ENCODE measurements at places on chromosomes 1 and 21.

- DNase-seq = peak; percentile 9
Measured at GRCh38 chr1:117664314-117664713, 58.5 kb downstream of the TENT5C start.

- no peak for DNase-seq
Measured at GRCh38 chr1:27366411-27367159, at the start of gene MAP3K6. Gene MAP3K6 (minus strand): TSS chr1:27366961. CDS start chr1:27366597, 364 bp downstream.

DNA sequence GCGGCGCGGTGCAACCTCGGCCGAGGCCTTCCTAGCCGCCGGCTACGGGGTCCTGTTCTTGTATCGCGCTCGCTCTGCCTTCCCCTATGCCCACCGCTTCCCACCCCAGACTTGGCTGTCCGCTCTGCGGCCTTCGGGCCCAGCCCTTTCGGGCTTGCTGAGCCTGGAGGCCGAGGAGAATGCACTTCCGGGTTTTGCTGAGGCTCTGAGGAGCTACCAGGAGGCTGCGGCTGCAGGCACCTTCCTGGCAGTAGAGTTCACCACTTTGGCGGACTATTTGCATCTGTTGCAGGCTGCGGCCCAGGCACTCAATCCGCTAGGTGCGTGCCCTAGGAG, 379 bp downstream of the PPCS start:
- peak; percentile 43 for DNase-seq

DNA sequence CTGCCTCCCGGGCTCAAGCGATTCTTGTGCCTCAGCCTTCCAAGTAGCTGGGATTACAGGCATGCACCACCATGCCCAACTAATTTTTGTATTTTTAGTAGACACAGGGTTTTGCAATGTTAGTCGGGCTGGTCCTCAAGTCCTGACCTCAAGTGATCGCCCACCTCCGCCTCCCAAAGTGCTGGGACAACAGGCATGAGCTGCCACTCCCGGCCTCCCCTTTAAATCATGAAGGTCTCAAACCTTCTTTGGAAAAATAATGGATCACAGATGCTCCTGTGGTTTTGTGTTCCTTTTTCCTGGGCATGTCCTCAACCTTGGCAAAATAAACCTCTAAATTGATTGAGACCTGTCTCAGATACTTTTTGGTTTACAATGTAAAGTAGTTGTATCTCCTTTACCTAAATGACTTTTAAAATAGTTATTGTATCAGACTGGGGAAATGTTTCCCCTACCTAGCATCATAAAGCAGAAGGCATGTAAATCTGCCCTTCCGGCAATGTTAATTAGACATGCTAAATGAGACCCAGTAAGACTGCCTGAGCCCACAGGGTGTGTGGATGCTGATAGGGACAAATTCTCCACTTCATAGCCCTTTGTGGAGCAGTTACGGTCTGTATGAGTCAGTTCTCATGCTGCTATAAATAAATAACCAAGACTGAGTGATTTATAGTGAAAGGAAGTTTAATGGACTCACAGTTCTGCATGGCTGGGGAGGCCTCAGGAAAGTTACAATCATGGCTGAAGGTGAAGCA, 27.8 kb downstream of the CBR1 start:
- no peak for DNase-seq

- no peak for DNase-seq
Measured at GRCh38 chr1:10561497-10561896, 86.7 kb downstream of the PEX14 start.

All from activated CD4-positive, CD25-positive, alpha-beta regulatory T cell (primary cell).